GM23248 (cell line): ENCODE measurements at places on chromosomes 1 and 21.
A peak's percentile ranks its signal among the peaks of the same experiment; 100 is the strongest.

- DNase-seq = peak; percentile 55
Measured at GRCh38 chr1:200640963-200641401, 20.4 kb upstream of the KIF14 start.

- no peak for DNase-seq
Measured at GRCh38 chr1:94090761-94091160, 30.2 kb downstream of the ABCA4 start.

DNA sequence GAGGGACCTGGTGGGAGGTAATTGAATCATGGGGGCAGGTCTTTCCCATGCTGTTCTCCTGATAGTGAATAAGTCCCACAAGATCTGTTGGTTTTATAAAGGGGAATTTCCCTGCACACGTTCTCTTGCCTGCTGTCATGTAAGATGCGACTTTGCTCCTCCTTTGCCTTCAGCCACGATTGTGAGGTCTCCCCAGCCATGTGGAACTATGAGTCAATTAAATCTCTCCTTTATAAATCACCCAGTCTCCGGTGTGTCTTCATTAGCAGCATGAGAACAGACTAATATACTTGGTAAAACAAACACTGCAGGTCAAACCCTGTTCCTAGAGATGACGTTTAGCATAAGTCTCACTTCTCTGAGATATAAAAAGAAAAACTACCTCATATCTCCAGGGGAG is 148.3 kb downstream of the MATN1 start:
- no peak for DNase-seq

- peak; percentile 5 for DNase-seq
Measured at GRCh38 chr1:62625415-62625814, 28.1 kb downstream of the ANGPTL3 start.

- DNase-seq = no peak
Measured at GRCh38 chr1:18870957-18871356, 11.5 kb upstream of the TAS1R2 start.

DNA sequence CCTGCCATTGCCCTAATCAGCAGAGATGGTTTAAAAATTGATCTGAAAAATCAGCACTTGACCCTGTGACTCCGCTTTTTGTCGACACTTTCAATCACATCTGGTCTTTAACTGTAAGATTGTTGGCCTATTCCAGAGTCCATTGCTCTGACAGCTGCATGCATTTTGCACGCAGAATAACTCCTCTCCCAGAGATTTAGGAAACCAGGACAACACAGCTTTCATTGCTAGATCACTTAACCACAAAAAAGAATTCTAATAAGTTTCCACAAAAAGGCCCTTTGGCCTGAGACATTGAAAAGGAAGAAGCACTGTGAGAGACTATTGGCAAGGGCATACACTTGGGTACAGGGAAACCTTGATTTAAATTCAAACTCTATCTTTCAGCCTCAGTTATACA is 373.1 kb downstream of the TGFB2 start:
- DNase-seq = no peak
